ENCODE measurements at places on chromosomes 16 and 17. TPM values are rescaled to one million over a fixed set of nuclear protein-coding genes. Genes with fewer than 3 reads are reported as not detected.

KRTAP3-3 gene
- total RNA-seq = not detected

GRCh38 chr16:68365167-68365817 is 54.5 kb downstream of the PRMT7 start:
- no peak for DNase-seq

DNA sequence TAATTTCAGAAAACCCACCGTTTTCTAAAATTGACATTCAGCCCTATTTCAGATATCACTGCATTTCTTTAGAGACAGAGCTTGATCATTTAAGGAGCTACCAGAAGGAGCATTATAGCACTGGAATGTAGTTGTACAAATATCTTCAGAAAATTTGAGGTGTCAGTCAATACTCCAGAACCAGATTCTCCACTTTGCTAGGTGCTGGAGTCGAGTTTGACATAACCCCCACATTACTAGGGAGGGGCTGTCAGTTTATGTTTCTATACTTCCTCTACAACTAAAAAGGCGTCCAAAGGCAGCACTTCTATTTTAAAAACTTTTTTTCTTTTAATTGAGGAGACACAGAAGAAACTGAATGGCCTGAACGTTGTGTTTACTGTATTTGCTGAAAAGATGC is 892 bp upstream of the KIAA0513 start:
- DNase-seq = no peak

- no peak for DNase-seq
These were observed 13.2 kb downstream of the CDH1 start for GRCh38 chr16:68750193-68750695.

DNA sequence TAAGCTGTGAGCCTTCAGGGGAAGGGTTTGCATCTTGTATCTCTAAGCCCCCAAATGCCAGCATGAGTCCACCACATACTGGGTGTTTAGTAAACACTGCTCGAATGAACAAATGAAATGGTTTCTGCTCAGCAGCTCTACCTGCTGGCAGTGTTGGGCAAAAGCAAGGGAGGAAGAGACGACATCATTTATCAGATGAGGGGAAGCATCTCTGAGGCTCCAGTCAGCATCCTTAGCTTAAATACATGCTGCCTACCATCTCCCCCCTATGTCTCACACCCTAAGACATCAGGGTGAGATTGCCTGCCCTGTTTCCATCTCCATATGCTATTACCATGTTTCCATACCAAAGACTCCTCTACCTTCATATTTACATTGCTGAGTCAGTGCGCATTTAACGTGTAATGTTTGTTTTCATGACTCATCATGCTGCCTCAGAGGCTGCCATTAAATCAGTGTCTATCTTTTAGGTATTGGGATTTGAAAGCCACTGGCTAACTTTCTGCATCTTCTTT is 379.8 kb downstream of the UTP18 start:
- DNase-seq = no peak

METTL26 gene
- 78.3 TPM for total RNA-seq

DNA sequence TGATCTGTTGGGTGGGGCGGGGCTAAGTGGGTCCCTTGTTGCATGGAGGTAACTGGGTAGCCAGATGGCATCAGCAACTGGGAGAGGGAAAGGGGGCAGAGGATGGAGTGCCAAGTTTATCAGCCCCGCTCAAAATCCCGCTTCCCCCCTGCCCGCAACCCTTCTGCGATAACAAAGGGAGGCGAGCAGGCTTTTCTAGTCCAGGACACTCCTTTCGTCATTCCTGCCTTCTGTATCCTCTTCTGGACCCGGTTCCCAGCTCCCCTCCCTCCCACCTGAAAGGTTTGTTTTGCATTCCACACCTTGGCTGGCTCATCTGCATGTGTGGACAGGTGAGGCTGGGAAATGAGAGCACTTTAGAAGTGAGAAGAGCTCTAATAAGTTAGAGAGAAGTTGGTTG is 53.3 kb downstream of the HLF start:
- DNase-seq = no peak

GRCh38 chr16:8641671-8642070 is 20.2 kb downstream of the METTL22 start:
- DNase-seq = no peak
